Stimulated activated CD8-positive, alpha-beta memory T cell treated with anti-CD3 and anti-CD28 coated beads, Interleukin-7, amount 100 ng/mL, for 1 hour (primary cell): ENCODE measurements at places on chromosomes 12 and 14.

DNA sequence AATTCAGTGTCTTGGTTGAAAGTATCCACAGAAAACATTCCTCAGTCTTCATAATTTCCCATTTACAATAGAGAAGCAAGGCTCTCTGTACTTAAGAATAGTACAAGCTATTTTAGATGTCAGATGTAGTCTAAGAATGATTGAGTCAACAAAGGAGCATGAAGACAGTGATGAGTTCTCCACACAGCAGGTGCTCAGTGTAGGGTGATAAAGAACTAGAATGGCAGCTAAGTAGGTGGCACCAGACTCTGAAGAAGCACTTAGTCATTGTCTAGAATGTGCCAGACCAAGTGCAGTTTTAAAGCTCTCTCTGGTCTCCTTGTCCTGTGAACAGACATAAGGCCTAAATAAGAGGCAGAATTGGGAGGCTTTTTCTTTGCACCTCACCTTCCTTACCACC is 504.6 kb downstream of the NRXN3 start:
- no peak for DNase-seq

- no peak for DNase-seq
Observed at GRCh38 chr14:102975662-102976061, 53.2 kb downstream of the AMN start.

DNA sequence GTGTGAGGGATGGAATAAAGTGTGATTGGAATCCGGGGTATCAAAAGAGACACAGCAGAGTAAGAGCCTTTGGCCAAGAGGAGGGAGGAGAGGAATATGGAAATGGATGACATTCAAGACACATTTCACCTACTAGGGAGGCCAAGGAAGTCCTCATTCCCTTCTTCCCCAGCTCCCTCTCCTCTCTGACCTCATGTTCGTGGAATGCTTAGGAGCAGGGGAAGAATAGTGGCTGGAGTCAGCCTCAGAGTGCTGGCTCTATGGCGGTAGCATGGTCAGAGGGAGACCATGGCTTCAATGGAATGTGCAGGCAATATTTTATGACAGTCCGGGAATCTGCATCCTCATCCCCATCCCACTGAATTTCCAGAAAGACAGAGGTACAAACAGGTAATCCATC is 196.6 kb downstream of the EGLN3 start:
- DNase-seq = no peak

DNA sequence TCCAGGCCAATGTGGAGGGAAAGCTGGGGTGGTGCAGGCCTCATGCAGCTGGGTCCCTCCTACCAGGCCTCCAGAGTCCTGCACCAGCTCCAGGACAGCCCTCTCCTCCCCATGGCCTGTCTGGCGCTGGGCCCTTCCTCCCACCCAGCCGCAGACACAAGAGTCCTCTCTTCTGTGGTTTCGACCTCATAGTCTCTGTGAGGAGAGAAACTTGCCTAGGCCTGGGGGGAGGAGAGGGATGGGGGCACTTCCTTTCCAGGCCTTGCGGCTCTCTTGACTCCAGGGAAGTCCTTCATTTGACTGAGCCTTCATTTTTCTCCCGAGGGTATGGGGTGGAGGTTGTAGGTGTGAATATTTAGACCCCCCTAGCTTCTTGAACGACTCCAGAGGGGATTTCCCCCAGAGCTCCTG is 2.3 kb downstream of the MMP14 start:
- DNase-seq = no peak

DNA sequence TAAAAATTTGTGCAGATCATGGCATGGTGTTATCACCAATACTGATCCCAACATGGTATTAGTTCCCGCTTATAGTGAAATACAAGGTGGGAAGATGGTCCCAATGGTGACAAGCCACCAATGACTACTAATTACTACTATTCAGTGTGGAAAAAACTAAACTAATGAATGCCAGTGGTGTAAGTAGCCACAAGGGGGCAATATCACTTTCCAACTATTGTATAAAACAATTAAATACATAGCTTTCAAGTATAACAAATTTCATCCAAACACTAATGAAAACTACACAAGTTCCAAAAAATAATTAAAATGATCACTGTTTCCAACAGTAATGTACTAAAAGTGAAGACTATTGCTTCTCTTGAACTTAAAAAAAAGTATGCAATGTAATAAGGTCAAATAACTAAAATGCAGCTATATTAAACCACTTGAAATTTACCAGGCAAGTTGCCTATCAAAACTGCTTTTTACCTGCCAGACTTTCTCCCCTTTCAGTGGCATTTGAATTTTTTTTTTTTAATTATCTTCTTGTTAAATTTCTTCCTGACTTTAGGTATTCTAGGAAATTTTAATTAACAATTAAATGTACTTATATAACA is 58.0 kb downstream of the PAPLN start:
- DNase-seq = no peak

DNA sequence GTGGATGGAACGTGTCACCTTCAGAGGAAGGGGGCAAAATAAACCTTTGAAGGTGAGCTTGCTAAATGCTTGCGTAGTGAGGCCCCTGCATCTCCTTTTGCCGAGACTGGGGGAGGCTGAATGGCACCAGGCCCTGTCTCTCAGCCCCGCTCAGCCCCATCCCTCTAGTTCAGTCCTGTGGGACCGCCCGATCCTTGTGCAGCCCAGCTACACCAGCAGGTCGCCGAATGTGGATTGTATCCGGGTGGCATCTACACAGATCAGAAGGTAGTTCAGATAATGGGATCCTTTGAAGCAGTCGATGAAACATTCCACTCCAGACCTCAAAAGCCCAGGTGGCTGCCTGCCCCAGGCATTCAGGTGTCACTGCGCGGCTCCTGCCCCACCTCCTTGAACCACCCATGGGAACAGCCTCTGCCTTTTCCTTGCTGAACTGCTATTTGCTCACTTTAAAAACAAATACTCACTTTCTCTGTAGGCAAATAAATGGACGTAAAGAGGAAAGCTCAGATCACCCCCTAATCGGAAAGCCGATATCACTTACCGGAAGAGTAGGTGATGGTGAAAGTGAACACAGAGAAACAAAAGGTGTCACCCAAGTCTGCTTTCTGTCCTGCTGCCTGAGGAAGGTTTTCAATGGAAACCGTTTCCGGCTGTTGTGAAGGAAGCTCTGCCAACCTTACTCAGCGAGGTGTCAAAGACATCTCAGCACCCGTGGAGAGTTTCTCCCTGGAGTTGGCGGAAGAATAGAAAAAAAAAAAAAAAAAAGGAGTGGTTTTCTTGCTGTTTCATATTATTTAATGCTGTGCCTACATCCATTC is 100.3 kb upstream of the NCOR2 start:
- DNase-seq = no peak

GRCh38 chr12:72268386-72268785 is 3.8 kb upstream of the TRHDE start:
- DNase-seq = no peak

DNA sequence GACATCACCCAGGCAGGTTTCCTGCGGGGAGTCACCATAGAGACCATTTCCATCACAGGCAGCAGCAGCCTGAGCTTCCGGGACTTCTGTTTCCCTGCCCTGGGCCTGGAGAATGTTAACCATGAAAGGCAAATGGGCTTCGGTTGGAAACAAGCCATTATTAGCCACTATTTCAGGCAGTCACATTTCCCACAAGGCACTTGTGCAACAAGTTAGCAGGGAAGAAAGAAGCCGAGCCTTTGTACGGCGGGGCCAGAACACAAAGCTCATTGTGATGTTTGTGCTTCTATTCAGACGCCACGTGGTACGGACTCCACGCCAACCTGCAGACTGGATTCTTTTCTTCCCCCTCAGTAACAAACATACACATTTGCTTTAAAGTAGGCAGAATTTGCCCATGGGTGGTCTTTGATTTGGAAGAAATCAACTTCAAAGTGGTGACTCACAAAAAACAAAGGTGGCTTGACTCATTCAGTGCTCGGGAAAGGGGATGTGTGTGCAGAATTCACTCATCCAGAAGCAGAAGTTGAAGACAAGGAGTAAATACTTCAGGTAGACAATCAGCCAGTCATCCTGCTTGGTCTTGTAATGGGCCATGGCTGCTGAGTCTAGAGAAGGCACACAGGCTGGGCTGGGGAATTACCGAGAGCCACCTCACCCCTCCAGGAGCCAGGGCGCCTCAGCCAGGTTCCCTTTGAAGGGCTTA is 154.2 kb upstream of the PRMT8 start:
- no peak for DNase-seq

DNA sequence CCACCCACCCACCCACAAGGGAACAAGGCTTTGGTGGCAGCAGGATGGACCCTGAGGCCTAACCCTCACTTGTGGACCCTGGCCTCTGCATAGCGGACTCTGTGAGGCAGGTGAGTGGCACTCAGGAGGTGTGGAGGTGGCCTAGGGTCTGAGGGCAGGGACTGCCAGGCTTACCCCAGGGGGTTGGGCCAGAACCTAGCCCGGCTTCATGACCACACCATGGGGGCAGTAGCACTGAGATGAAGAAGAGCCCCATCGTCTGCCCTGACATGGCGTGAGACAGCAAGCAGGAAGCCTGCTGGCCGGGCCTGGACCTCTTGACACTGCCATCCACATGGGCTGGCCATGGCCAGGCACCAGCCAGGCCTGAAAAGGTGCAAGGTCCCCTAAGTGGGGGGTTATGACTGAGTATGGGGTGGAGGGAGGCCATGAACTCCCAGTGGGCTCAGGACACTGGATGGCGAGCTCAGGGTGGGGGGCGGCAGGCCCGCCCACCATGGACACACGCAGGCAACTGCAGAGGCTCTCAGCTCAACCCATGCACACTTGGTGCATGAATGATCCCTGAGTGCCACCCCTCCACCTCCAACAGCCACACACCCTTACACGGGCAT is 29.3 kb downstream of the JAG2 start:
- DNase-seq = no peak

- no peak for DNase-seq
Observed at GRCh38 chr14:98997526-98998205, 274.3 kb downstream of the BCL11B start.

DNA sequence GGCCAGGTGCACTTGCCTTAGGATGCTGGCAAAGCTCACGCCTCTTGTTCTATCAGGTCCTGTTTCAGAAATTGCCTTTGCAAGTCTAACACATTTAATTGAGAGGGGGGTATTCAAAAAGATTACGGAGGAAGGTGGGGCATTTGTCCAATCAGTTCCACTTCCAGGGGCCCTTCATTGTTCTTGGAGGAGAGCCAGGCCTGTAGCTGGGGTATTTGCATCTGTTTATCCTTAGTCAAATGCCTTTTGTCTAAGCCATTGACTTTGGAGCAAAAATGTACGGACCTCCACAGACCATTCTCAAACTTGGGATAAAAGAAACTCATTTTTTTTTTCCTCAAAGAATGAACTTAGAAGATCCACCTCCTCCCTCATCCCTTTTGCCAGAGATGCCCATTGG is 582.0 kb downstream of the BCL11B start:
- DNase-seq = no peak

GRCh38 chr12:92047393-92047826 is 98.2 kb downstream of the BTG1 start:
- DNase-seq = no peak

- no peak for DNase-seq
Observed at GRCh38 chr12:46147144-46147543, 121.7 kb downstream of the SLC38A1 start.

GRCh38 chr14:60654334-60654821 is 5.1 kb upstream of the SIX1 start:
- DNase-seq = no peak

GRCh38 chr12:108360487-108360886 is 21.4 kb upstream of the CMKLR1 start:
- no peak for DNase-seq

- DNase-seq = no peak
Observed at GRCh38 chr12:72673853-72674252, 401.7 kb downstream of the TRHDE start.

DNA sequence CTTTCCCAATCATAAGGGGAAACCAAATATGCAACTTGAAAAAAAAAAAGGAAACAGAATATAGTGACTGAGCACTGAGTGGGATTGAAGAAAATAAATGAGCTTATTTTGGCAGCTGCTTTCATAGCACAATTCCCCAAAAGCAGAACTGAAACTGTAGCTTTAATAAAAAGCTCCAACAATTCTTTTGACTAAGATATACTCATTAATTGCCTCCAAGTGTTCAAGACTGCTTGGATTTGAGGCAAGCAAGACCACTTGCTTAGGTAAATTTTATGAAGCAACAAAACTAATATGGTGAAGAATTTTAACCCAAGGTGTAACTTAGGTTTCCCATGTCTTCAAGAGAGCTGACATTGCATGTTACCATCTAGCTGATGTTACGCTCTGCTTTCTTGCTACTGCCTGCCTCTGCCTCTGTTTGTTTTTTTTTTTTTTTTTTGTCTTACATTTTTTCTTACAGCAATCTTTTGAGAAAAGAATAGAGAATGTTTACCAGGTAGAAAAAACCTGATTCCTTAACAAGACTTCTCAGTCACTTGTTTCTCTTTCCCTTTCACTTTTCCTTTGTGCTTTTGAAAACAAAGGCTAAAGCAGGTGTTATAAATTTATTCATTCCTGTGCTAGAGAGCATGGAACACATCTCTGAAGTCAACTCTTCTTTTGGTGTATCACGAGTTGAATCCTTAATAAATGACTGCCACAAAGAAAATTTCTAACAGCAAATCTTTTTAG is 134.4 kb downstream of the BCAT1 start:
- no peak for DNase-seq

GRCh38 chr12:116734156-116734768 is 3.6 kb downstream of the SPRING1 start:
- no peak for DNase-seq

- no peak for DNase-seq
Observed at GRCh38 chr14:50667684-50667995, 466 bp downstream of the SAV1 start.

DNA sequence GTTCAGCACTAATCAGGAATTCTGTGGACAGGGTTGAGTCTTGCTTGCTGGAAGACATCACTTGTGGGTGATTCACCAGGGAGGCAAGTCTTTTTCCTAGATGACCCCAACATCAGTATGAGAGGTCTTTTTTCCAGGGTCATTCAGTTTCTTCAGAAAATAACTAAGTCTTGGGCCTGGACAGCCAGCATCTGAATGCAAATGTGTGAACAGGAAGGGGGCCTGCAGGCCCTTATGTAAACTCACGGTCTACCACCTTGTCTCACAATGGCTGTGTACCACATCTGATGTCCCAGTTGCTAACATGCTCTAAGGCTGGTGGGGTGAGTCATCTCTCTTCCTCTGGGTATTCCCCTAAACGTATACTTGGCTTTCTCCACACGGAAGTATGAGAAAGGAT is 79.2 kb downstream of the HECTD4 start:
- DNase-seq = peak; percentile 4

GRCh38 chr12:10361622-10362021 is 28.2 kb downstream of the KLRK1 start:
- DNase-seq = no peak

- DNase-seq = no peak
Observed at GRCh38 chr12:76422543-76423438, 74.6 kb upstream of the BBS10 start.

GRCh38 chr12:34389378-34390170 is 367.3 kb downstream of the ALG10 start:
- DNase-seq = no peak

- DNase-seq = no peak
Observed at GRCh38 chr12:113788020-113788856, 177.9 kb downstream of the RBM19 start.

GRCh38 chr12:123363740-123364531 is 711 bp downstream of the SBNO1 start:
- DNase-seq = no peak
